ENCODE measurements at places on chromosomes 16 and 17. TPM values are rescaled to one million over a fixed set of nuclear protein-coding genes. Genes with fewer than 3 reads are reported as not detected.

CCDC40 gene
- 3.7 TPM for polyA plus RNA-seq

HOXB13 gene
- not detected for polyA plus RNA-seq

GRCh38 chr16:87945351-87946042 lies 5.7 kb upstream of the BANP start:
- no peaks in the 10 kb centered on the region for H3K36me3 ChIP-seq
- DNase-seq = peak; percentile 89
- H3K4me1 ChIP-seq = no peaks in the 10 kb centered on the region
- no peaks in the 10 kb centered on the region for H3K27me3 ChIP-seq

GRCh38 chr16:55370762-55371482 lies 46.9 kb downstream of the IRX6 start:
- no peaks in the 10 kb centered on the region for H3K4me1 ChIP-seq
- no peaks in the 10 kb centered on the region for H3K36me3 ChIP-seq
- peaks cover 11% of the 10 kb centered on the region for H3K27me3 ChIP-seq
- no peak overlapping the region for H3K27ac ChIP-seq

GRCh38 chr17:14118951-14119350 lies 49.6 kb downstream of the COX10 start:
- no peaks in the 10 kb centered on the region for H3K27me3 ChIP-seq
- no peaks in the 10 kb centered on the region for H3K36me3 ChIP-seq
- no peak overlapping the region for H3K4me3 ChIP-seq
- peaks cover 2% of the 10 kb centered on the region for H3K4me1 ChIP-seq
